ENCODE measurements at places on chromosomes 7 and 10. TPM values are rescaled to one million over a fixed set of nuclear protein-coding genes. Genes with fewer than 3 reads are reported as not detected.

Gene RRP12
- 53.5 TPM for total RNA-seq

Gene NEURL1
- 17.8 TPM for total RNA-seq

Gene GPER1
- 3.4 TPM for total RNA-seq

DNA sequence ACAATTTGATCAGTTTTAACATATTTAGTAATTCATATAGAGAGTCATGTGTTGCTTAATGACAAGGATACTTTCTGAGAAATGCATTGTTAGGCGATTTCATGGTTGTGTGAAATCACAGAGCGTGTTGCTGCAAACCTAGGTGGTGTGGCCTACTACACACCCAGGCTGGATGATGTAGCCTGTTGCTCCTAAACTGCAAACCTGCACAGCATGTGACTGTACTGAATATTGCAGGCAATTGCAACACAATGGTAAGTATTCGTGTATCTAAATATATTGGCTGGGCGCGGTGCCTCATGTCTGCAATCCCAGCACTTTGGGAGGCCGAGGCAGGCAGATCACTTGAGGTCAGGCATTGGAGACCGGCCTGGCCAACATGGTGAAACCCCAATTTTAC is 73.7 kb upstream of the BAIAP2L1 start:
- no peaks in the 10 kb centered on the region for H3K4me1 ChIP-seq
- no peaks in the 10 kb centered on the region for H3K36me3 ChIP-seq
- H3K27me3 ChIP-seq, result no peaks in the 10 kb centered on the region
- H3K27ac ChIP-seq, result no peak overlapping the region
- no peak for DNase-seq

GRCh38 chr10:132293201-132293812 is 14.4 kb downstream of the STK32C start:
- DNase-seq, result peak; percentile 28
- peaks cover 3% of the 10 kb centered on the region for H3K4me1 ChIP-seq
- H3K27ac ChIP-seq, result no peak overlapping the region
- no peak overlapping the region for H3K4me3 ChIP-seq

DNA sequence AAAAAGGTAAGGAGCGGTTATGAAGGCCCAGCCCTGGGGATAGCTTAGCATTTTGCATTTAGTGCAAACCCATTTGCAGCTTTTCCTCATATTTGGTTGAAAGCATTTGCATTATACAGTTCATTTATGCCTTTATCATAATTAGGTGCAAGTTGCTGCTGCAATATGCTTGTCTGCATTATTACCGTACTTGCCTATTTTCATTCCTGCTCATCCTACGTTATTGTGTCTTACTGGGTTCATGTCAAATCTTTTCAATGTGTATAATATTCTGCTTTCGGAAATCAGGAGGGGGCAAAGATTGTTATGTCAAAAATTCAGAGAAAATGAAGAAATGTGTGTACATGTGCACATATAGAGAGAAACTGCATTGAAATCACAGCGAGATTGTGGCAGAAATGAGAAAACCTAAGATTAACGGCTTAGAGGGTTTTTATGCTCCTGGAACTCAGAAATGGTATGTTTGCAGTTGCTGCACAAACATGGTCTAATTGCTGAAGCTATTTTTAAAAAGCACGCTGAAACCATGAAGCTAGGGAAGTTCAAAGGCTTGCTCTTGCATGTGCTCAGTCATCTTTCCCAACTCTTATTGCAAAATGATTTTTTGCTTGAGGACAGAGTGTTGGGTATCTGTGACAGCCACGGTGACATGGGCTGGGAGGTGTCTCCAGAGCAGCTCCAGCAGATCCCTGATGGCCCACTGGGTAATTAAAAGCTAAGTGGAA is 613.2 kb downstream of the SDK1 start:
- H3K27ac ChIP-seq, result no peak overlapping the region
- no peak overlapping the region for H3K4me3 ChIP-seq
- no peaks in the 10 kb centered on the region for H3K27me3 ChIP-seq
- no peak for DNase-seq
- no peaks in the 10 kb centered on the region for H3K4me1 ChIP-seq
- H3K36me3 ChIP-seq, result no peaks in the 10 kb centered on the region

DNA sequence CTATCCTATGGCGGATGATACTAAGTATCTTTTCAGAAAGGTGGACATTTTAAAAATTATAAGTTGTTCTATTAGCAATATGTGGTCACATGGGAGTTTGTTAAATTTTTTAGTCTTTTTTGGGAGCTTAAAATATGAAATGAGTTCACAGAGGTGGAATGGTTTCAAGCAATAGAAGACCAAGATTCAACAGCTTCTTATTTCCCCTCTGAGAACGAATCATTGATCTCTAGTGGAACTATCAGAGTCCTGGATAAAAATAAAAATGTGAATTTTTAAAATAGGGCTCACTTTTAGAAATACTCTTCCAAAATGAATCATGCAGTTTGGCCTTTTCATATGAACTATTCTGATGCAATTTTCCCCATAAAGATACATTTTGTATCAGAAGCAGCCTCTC is 467.7 kb upstream of the KLF6 start:
- H3K4me1 ChIP-seq, result no peaks in the 10 kb centered on the region
- H3K36me3 ChIP-seq, result no peaks in the 10 kb centered on the region
- no peaks in the 10 kb centered on the region for H3K27me3 ChIP-seq
- no peak overlapping the region for H3K4me3 ChIP-seq
- H3K27ac ChIP-seq, result no peak overlapping the region
- DNase-seq, result no peak

DNA sequence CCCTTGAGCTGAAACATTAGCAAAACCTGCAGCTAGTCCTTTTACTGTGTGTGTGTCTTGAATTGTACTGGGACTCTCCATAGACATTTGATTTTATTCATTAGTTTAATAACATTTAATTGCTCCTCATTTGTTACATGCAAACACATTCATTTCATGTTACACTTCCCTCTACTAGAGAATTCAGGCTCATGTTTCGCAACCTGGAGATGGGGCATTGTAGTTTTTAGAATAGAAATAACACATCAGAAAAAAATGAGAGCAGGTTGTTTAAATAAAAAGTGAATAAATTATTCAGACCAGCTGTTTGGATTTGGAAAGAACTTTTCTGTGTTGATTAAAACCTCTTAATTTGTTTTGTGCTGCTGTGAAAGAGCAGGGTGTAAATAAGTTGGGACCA is 243.9 kb downstream of the ETV1 start:
- no peaks in the 10 kb centered on the region for H3K36me3 ChIP-seq
- no peak overlapping the region for H3K27ac ChIP-seq
- no peaks in the 10 kb centered on the region for H3K4me1 ChIP-seq
- DNase-seq, result no peak
- no peaks in the 10 kb centered on the region for H3K27me3 ChIP-seq

DNA sequence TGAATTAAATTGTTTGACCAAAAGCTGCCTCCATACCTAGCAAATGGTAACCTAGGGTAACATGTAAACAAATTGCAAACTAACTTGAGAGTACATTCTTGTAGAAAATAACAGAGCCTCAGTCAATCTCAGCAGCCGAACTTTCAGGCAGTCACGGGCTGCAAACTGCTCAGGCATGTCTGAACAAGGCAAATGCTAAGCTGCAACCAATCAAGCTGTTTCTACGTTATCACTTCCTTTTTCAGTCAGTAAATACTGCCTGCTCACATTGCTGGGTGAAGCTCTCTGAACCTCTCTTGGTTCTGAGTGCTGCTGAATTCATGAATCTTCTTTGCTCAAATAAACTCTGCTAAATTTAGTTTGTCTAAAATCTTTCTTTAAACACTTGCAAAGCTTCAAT is 1212.4 kb downstream of the SORCS1 start:
- no peaks in the 10 kb centered on the region for H3K4me1 ChIP-seq
- no peaks in the 10 kb centered on the region for H3K27me3 ChIP-seq
- no peak overlapping the region for H3K27ac ChIP-seq
- no peak for DNase-seq
- no peaks in the 10 kb centered on the region for H3K36me3 ChIP-seq
- H3K4me3 ChIP-seq, result no peak overlapping the region

DNA sequence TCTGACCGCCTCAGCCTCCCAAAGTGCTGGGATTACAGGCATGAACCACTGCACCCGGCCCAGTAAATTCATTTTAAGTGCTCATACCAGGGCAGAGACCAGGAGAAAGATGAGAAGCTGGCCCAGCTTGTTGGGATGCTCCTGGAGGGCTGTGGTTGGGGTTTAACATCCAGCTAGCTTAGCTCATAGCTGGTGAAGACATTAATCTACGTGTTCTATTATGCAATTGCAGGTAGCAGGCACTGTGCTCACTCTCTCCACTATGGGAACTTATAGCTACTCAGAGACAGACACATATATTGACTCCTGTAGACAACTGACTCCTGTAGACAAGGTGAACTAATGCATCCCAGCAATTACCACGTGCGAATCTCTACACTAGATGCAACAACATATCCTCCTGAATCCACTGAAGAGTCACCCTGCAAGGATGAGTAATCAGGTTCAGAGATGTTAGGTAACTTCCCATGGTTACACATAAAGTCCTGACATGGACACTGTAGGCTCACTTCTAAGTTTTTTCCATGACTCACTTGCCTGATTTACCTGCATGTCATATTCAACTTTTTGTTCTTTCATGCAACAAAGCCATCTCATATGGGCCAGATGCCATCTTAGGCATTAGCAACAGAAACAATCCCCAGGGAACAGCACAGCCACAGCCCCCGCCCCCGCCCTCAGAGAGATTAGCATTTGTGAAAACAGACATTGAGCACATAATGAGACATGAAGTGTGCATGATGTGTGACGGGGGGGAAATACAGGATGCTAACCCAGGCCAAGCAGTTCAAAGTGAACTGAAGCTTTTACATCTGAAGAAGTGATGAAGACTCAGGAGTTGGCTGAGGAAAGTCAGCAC is 37.2 kb downstream of the ERLIN1 start:
- H3K27me3 ChIP-seq, result no peaks in the 10 kb centered on the region
- H3K27ac ChIP-seq, result no peak overlapping the region
- no peak for DNase-seq
- H3K4me1 ChIP-seq, result no peaks in the 10 kb centered on the region

DNA sequence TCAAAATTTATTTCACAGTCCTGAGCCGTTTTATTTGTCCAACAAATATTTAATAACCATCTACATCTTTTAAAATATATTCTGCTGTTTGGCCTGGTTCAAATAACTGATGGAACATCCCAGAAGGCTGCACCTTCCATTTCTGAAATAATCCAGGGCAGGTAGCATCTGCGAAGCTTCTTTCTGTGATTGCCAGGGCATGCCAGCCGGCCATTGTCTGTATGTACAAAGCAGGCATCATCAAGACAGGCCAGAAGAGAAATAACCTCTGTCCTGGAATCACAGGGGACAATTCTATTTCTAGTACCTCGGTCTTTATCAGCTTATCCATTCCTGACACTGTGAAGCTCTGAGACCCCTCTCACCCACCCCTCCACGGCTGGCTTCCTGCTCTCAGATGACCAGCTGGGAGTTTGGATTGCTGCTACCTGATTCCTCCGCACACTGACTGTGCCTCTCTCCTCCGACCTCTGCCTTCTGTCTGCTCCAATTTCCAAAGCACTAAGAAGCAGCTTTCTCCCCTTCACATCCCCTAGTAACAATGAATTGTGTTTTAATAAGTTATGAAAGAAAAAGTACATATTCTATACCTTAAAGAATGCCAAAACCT is 8.0 kb downstream of the DGKI start:
- H3K27me3 ChIP-seq, result no peaks in the 10 kb centered on the region
- no peak overlapping the region for H3K27ac ChIP-seq
- H3K4me1 ChIP-seq, result no peaks in the 10 kb centered on the region
- H3K36me3 ChIP-seq, result no peaks in the 10 kb centered on the region
- H3K4me3 ChIP-seq, result no peak overlapping the region

All from testis (tissue), 5 donors.